Left cardiac atrium (tissue), 4 donors: ENCODE measurements at places on chromosomes 2 and 18. TPM values are rescaled to one million over a fixed set of nuclear protein-coding genes. Genes with fewer than 3 reads are reported as not detected.

Gene AKAIN1
- total RNA-seq = not detected

Gene GRB14
- total RNA-seq = 6.4 TPM

Gene CYBRD1
- 110 TPM for total RNA-seq

Gene NCKAP1
- 104 TPM for total RNA-seq

Gene CRYGC
- not detected for total RNA-seq

Gene UNC80
- 0.18 TPM for total RNA-seq

Gene ZRANB3
- total RNA-seq = 2.8 TPM

Gene MROH2A
- total RNA-seq = not detected

Gene AMER3
- not detected for total RNA-seq
